Left renal pelvis (tissue), 4 donors: ENCODE measurements at places on chromosomes 2 and 18. TPM values are rescaled to one million over a fixed set of nuclear protein-coding genes. Genes with fewer than 3 reads are reported as not detected.

DNA sequence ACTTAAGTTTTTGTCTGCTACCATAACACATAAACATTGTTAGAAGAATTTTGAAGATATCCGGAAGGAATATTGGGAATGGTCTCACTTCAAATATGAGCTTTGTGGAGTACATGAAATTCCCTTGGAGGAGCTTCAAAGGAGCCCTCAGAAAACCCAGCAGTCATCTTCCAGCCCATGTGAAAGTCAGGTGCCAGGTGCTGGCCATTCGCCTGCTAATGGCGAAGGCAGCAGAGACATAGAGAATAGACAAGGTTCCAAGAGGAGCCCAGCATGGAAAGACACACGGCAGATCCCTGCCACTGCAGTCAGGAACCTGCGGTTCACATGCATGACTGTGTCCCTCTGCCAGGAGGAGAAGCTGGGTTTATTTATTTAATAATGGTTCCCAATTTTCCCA is 40.0 kb upstream of the EPG5 start:
- no peak for DNase-seq

DNA sequence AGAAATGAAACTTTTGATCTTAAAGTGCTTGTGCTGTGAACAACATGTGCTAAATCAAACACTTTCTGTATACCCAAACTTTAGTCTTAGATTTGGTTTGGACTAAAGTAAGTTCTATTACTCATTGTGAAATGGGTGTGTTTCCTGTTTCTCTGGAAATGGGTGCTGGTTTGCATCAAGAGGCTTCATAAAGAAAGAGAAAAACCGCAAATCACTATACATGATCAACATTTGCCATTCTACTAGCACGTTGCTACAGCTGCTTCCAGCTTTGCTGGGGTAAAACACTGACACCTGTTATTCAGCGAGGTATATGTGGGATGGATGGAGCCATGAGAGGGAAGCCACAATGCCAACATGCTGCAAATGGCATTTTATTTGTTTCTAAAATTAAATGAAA is 547.0 kb upstream of the ACVR2A start:
- no peak for DNase-seq

- no peak for DNase-seq
Measured at GRCh38 chr2:69138247-69138772, 125.3 kb downstream of the ANTXR1 start.

Gene PPP1R1C
- 1.5 TPM for polyA plus RNA-seq

- DNase-seq = no peak
Measured at GRCh38 chr2:234723400-234723799, 226.5 kb upstream of the ARL4C start.

DNA sequence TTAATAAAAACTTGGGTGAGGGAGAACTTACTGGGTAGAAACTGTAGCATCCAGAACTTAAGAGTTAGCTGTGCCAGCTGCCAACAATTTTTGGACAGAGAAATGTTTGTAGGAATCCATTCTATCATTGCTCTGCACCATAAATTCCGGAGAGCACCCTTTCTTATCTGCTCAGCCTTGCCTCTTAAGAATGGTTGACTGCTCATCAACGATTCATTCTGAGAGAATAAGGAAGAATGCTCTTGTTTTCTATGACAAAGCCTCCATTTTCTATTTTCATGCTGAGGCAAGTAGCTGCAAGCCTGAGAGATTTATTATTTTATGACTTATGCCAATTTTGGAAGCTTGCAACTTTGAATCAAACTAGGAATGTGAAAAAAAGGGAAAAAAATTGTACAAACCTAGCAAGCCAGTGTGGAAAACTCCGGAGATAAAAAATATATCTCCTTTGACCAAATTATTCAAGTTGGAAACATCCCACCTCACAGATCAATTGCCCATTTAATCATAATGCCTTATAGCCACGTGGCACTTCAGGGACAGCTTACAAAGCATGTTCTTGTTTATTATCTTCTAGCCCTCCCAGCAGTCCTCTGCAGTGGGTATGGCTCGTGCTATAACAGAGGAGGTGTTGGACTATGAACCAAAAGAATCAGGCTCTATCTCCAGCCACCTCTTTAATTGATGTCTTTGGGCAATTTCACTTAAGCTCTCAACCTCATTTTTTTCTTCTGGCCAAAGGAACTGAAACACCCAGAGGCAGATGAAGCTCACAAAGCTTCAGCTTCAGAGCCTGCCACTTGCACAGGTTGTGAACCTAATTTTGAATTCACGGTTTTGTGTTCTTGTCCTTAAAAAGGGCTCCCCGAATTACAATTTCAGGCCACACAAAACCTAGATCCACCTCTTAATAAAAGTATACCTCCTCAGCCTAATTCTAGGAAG is 40.9 kb upstream of the ATL2 start:
- no peak for DNase-seq

Gene WDR54
- 37.2 TPM for polyA plus RNA-seq

- no peak for DNase-seq
Measured at GRCh38 chr2:40540026-40540425, 88.1 kb upstream of the SLC8A1 start.
